Activated CD4-positive, alpha-beta memory T cell treated with anti-CD3 and anti-CD28 coated beads for 36 hours (primary cell): ENCODE measurements at places on chromosomes 3 and 15. TPM values are rescaled to one million over a fixed set of nuclear protein-coding genes. Genes with fewer than 3 reads are reported as not detected.

KLHL40 gene
- not detected for total RNA-seq

TFRC gene
- total RNA-seq: 341 TPM

ZNF385D gene
- total RNA-seq: not detected

TICRR gene
- total RNA-seq: 18.0 TPM

DNA sequence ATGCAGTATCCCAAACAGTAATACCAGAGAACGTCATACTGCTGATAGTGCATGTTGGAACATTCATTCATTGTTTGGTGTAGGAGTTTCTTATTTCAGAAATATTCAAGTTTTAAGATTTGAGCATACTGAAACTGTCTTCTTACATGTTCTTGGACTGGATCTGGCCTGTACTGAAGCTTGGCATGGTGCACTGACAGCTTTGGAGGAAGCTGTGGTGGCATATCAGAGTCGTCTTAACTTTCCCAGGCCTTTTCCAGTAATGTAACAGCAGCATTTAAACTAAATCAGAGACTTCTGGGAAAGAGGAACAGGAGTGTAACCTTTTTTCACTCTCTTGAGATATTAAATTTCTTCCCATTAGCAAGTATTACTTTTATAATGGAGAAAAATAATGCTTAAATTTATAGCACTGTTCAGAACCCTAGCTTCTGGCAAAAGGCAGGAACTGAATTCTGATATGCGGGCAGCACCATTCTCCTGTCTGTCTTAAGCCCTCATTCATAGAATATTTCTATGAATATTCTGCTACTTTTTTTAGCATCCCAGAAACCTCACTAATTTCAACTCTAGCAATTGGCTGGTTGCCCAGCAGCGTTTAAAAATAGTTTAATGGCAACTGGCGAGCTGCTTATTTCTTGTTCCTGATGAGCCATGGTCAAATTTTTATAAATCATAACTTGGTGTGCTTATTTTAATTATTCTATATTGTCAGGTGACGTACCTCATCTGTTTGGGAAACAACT is 31.1 kb downstream of the DNAJC13 start:
- DNase-seq: no peak

GRCh38 chr15:67061811-67062368 is 3.5 kb upstream of the SMAD3 start:
- DNase-seq: no peak

DNA sequence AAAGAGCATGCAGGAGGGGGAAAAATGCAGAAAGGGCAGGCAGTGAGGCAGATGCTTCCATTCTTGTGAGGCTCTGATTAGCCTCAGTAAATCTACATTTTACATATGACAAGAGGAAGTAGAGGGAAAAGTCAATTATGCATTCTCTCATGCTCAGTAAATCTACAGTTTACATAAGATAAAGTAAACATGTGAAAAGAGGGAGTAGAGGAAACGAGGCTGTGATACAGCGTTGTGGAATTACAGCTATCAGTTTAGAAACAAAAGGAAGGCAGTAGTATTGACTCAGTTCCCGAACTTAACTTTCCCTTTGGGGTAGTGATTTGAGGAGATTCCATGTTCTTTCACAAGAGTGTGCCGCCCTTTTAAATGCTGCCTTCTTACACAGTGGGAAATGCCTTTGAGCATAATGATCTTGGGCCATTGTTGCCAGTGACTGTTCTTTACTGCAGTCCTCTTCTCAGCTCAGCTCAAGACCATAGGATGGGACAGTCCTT is 39.3 kb downstream of the OSTN start:
- no peak for DNase-seq

- peak; percentile 86 for DNase-seq
Observed at GRCh38 chr3:5002174-5002870, 23.1 kb downstream of the BHLHE40 start.

- no peak for DNase-seq
Observed at GRCh38 chr3:23580096-23580713, 225.6 kb upstream of the UBE2E1 start.

- DNase-seq: no peak
Observed at GRCh38 chr3:58580826-58581327, 3.7 kb upstream of the FAM107A start.

- no peak for DNase-seq
Observed at GRCh38 chr3:38264353-38264771, 1.2 kb upstream of the SLC22A13 start.

DNA sequence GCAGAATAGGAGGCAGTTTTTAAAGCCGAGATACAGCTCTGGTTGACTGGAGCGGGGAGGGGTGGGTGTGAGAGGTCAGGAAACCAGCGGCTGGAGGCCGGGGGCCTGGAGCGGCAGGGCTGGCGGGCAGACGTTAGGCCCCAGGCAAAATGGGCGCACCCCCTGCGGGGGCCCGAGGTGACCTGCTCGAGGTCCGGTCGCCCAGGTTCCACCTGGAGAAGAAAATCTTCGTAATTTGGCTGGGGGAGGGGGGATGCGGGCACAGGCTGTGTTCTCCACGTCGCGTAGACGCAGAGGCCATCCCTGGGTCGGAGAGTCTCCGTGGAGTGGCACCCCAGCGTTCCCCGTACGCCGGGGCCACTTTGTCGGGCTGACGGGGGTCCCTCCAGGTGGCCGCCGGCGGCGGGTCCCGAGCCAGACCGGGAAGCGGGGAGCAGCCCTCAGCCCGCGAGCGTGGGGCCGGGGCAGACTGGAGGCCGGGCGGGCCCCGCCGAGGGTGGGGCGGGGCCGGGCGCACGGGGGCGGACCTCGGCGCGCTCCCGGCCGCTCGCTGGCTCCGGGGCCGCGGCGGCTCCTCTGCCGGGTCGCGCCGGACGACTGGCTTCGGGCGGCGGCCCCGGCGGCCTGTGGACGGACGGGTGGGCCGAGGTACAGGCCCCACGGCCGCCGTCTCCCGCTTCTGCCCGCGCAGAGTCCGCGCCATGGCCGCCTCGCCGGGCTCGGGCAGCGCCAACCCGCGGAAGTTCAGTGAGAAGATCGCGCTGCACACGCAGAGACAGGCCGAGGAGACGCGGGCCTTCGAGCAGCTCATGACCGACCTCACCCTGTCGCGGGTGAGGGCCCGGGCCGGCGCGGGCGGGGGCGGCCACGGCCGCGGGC is at the start of gene CRTC3:
Gene CRTC3, plus strand, starts transcription at position 553 of the 879 bp plus-strand sequence. Its CDS starts 149 bp downstream, at position 702.
- peak; percentile 64 for DNase-seq

DNA sequence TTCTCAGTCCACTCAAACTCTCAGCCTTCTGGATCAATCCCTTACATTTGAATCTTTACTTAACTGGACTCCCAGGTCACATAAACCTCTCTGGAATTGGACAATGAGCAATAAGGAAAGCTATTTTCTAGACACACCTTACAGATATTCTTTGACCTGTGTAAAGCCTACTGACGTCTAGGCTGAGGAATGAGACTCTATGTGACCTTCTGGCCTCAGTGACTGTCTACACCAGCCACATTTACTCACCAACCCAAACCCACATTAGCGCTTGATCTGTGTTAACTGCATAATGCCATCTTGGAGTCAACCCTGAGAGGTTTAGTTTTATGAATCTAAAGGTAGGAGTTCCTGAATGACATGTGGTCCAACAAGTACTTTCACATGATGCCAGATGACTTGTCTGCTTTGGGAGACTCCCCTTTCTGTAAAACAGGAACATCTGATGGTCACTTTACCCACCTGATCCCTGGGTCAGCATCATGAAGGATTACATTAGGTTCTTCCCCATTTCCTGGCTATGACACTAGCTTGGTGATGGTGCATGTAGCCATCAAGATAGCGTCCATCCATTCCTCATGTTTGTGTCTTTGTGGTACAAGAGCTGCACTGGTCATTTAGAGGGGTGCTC is 11.4 kb upstream of the COMMD2 start:
- no peak for DNase-seq

GRCh38 chr15:68793776-68794175 is 26.9 kb downstream of the ANP32A start:
- no peak for DNase-seq
